ENCODE measurements at places on chromosomes 13 and 19. TPM values are rescaled to one million over a fixed set of nuclear protein-coding genes. Genes with fewer than 3 reads are reported as not detected.

C13orf46 gene
- 0.58 TPM for polyA plus RNA-seq

CGB2 gene
- not detected for polyA plus RNA-seq

PRKCG gene
- not detected for polyA plus RNA-seq

SERTM1 gene
- polyA plus RNA-seq: not detected

ZNF730 gene
- 0.37 TPM for polyA plus RNA-seq

RGS9BP gene
- polyA plus RNA-seq: 0.12 TPM

RPL18A gene
- 1,501 TPM for polyA plus RNA-seq

TMPRSS9 gene
- polyA plus RNA-seq: not detected

Data from BJ (cell line).